ENCODE measurements at places on chromosomes 7 and 10. TPM values are rescaled to one million over a fixed set of nuclear protein-coding genes. Genes with fewer than 3 reads are reported as not detected.

- no peak overlapping the region for H3K4me3 ChIP-seq
- no peak for DNase-seq
- H3K27me3 ChIP-seq = no peaks in the 10 kb centered on the region
- no peaks in the 10 kb centered on the region for H3K36me3 ChIP-seq
- no peak overlapping the region for H3K27ac ChIP-seq
- H3K4me1 ChIP-seq = no peaks in the 10 kb centered on the region
Measured at GRCh38 chr10:64396105-64396708, 875.0 kb downstream of the REEP3 start.

Gene ZNF33B
- polyA plus RNA-seq = 50.9 TPM

GRCh38 chr7:149790146-149790548, 16.8 kb upstream of the ZNF467 start:
- no peak overlapping the region for H3K27ac ChIP-seq
- no peaks in the 10 kb centered on the region for H3K4me1 ChIP-seq
- H3K27me3 ChIP-seq = peaks cover 16% of the 10 kb centered on the region
- H3K36me3 ChIP-seq = no peaks in the 10 kb centered on the region
- no peak overlapping the region for H3K4me3 ChIP-seq
- peak; percentile 48 for DNase-seq

DNA sequence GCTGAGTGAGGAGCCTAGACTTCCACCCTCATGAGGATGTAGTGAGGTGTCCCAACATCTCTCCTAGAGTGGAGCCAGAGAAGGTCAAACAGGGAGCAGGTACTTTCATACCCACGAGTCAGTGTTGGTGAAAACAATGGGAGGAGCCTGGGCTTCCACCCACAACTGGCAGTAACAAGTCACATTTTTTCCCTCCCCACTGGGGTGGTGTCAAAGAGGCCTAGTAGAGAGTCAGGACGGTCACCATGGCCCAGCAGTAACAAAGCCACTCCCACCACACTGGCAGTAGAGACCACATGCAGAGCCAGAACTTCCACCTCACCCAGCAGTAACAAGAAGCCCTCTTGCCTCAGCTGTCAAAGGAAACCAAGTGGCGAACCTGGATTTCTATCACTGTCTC, 280.2 kb upstream of the IMMP2L start:
- no peak overlapping the region for H3K4me3 ChIP-seq
- no peak overlapping the region for H3K27ac ChIP-seq
- peaks cover 3% of the 10 kb centered on the region for H3K36me3 ChIP-seq
- no peaks in the 10 kb centered on the region for H3K4me1 ChIP-seq

GRCh38 chr10:63887023-63887589, 365.9 kb downstream of the REEP3 start:
- H3K27ac ChIP-seq = no peak overlapping the region
- H3K36me3 ChIP-seq = no peaks in the 10 kb centered on the region
- no peak for DNase-seq
- H3K4me1 ChIP-seq = no peaks in the 10 kb centered on the region
